HS-27A (cell line): ENCODE measurements at places on chromosomes 5 and 9.

GRCh38 chr5:18487928-18488480 is 853.7 kb downstream of the TAF11L14 start:
- no peak for DNase-seq

- DNase-seq = no peak
Measured at GRCh38 chr5:146832985-146833732, 45.4 kb downstream of the PPP2R2B start.

DNA sequence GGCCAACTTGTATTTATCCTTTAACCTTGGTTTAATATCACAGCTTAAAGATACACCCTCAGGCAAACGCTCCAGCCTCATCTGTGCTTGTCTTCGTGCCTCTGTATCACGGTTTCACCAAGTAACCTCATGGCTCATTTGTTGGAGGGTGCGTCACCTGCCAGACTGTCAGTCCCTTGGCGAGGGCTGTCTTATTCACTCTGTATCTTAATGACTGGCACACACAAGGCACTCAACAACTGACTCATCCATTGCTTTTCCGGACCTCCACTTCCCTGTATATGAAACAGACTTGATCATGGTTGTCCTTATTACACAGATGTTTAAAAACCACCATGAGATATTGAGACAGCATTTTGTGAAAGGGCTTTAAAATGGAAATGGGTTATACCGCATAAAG is 28.0 kb downstream of the LCP2 start:
- no peak for DNase-seq

DNA sequence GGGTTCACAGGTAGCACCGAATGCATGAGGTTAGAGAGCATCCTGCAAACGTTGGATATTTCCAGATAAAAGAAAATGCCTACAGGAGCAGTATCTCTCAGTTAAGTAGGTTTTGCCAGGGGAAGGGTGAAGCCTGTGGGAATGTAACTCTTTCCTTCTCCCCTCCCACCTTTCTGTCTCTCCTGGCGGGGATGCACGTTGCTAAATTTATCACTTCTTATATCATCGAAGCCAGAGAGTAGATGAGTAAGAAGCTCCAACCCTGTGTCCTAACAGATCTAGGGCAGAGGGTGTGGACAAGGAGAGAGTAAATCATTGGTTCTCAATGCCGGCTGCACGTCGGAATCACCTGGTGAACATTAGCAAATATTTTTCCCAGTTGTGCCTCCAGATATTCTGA is 457.5 kb downstream of the ENC1 start:
- no peak for DNase-seq

DNA sequence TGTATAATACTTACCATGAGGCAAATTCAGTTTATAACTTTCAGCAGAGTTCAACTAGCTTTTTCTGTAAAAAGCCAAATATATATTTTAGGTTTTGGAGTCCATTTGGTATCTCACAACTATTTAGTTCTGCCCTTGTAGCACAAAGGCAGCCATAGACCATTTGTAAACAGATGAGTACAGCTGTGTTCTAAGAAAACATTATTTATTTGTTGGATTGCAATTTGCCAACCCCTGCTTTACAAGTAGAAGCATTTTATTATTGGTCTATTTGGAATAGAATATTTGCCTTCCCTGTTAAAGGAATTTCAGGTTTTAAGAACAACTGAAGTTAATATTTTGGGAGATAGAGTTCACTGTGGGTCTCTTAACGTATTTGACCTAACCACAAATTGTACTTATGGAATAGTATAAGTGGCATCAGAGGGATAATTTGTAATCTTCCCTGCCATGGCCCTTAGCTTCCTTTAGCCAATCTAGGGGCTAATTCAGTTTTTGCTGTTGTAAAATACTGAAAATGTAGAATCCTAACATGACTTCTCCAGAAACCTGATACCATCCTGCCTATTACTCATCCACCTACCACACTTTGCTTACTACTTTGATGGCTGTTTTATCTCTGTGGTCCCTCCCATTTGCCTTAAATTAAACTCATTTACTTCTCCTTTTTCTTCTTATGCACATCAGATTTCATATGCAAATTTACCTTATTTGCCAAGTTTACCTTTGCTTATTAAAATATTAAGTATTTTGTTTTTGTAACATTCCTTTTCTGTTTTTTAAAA is 109.2 kb downstream of the DMXL1 start:
- no peak for DNase-seq

DNA sequence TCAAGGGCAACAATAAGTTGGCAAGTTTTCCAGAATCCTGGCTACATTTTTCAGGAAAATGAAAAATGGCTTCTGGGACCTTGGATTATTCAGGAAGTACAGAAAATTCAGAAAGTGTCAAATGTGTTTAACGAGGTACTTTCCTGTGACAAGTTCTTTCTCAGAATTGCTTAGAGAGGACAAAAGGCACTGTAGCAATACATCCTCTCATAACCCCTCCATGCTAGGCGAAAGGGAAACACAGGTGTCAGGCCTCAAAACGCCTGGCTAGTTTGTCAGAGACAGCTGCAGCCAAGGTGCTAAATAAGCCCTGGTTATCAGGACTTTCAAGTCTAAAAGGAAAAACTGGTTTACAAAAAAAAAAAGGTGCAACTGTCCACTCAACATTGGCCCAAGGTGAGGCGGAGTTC is 115.2 kb downstream of the GNAQ start:
- no peak for DNase-seq
